IPS DF 19.7 (cell line): ENCODE measurements at places on chromosomes 7 and 10.
A peak's percentile ranks its signal among the peaks of the same experiment; 100 is the strongest.

DNA sequence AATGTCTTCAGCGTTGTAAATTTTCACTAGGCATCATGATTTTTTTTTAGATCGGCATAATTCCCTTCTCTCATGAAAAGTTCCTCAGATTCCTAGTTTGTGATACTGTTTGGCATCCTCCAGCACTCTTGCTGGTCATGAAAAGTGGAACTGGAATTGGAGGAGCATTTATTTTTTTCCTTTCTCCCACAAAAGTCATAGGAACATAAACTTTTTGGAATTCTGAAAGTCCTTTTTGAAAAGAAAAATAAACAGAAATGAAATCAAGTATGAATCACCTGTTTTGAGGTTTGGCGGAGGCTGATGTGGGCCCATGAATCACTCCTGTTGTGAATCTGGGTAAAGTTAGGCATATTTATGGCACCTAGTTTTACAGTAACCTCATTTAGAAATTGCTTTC lies 17.7 kb downstream of the CACNB2 start:
- DNase-seq: no peak

DNA sequence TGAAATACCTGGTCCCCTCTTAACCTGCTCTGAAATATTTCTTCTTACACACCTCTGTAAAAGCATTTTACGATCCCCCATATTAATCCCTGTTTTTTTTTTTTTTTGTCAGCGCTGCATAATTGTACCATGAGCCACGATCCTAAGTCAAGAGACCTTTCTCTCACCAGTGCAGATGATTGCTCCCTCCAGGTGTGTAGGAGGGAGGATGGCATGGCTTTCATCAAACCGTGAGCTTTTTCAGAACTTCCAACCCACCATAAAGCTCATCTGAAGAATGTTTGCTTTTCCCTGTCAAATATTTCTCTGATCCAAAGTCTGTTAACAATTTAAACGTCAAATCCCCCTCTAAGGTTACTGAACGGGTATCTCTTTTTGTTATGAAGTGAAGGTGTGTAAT lies 28.2 kb upstream of the SEPHS1 start:
- no peak for DNase-seq

GRCh38 chr7:83849131-83849530 lies 200.2 kb upstream of the SEMA3E start:
- DNase-seq: no peak

- no peak for DNase-seq
Measured at GRCh38 chr7:41187322-41187721, 515.6 kb downstream of the INHBA start.

DNA sequence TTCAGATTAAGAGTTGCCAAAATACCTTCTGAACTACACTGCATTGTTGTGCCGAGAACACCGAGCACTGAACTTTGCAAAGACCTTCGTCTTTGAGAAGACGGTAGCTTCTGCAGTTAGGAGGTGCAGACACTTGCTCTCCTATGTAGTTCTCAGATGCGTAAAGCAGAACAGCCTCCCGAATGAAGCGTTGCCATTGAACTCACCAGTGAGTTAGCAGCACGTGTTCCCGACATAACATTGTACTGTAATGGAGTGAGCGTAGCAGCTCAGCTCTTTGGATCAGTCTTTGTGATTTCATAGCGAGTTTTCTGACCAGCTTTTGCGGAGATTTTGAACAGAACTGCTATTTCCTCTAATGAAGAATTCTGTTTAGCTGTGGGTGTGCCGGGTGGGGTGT lies 45.0 kb downstream of the DAGLB start:
- DNase-seq: no peak

- DNase-seq: no peak
Measured at GRCh38 chr7:147060070-147060469, 943.5 kb downstream of the CNTNAP2 start.

DNA sequence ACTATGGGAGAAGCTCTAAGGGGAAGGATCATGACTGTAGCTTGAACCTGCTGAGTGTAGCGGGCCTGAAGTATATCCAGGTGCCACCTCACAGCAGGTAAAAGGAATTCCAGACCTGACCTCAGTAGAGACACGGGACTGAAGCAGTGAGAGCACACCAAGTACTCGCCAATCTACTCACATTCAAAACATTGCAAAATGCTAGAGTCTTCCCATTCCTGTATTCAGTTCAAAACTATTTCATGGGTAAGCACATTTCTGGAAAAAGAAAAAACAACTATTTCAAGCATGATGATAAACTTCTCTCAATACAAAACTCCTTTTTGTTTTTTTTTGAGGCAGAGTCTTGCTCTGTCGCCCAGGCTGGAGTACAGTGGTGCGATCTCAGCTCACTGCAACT lies 121.9 kb upstream of the AUTS2 start:
- no peak for DNase-seq

- DNase-seq: no peak
Measured at GRCh38 chr10:112774798-112775197, 175.2 kb upstream of the TCF7L2 start.

- DNase-seq: no peak
Measured at GRCh38 chr10:44102726-44103255, 282.1 kb downstream of the CXCL12 start.

DNA sequence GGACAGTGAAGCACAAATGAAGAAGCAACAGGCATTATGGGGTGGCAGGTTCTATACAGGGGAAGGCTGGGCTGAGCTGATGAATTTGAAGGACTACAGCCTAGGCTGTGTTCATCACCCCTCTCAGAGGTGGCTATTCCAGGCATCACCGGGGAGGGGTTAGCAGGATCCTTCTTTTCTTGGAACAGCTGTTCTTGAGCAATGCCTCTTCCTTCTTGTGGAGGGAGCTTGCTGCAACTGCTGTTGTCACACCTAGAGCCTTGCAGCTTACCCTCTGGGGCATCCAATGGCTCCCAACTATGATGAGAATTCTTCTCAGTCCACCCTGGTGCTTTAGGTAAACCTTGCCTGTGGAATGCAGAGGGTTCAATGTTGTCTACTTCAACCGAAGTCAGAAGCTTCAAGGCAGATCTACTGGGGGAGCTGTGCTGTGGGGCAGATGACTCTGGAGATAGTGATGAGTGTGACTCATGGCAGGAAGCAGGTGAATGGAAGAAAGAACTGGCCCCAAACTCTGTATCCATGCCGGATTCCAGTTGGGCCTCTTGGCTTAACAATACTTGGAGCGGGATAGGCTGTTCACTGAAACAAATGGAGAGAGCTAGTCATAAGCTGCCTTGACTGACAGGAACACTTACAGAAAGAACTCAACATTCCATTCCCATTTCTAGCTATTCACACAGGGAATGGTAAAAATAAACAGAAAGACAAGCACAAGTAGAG lies 21.5 kb upstream of the PPP3CB start:
- DNase-seq: no peak

GRCh38 chr10:81215498-81215897 lies 659.5 kb upstream of the NRG3 start:
- DNase-seq: no peak

- DNase-seq: no peak
Measured at GRCh38 chr10:44882166-44882720, 28.9 kb upstream of the TMEM72 start.

- no peak for DNase-seq
Measured at GRCh38 chr7:112101201-112101846, 104.9 kb downstream of the DOCK4 start.

DNA sequence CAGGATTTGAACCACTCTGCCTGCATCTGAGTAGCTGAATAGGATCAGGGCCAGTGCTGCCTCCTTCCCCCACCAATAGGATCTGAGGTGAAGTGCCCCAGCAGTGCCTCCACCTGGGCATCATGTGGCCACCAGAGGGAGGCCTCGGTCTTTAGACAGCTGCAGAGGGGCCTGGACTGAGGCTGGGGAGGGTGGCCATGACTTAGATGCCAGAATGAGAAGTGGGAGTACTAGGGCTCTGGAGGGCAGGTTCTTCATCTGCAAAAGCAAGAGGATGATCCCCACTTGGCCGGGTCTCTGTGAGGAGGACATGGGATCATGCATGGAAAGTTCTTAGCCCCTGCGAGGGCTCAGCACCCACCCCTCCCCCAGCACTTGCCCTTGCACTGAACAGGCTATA lies 56.9 kb downstream of the NEUROG3 start:
- peak; percentile 52 for DNase-seq

GRCh38 chr10:48406204-48406603 lies 99.7 kb downstream of the MAPK8 start:
- DNase-seq: no peak

- DNase-seq: no peak
Measured at GRCh38 chr10:6738112-6738768, 158.2 kb upstream of the PRKCQ start.

DNA sequence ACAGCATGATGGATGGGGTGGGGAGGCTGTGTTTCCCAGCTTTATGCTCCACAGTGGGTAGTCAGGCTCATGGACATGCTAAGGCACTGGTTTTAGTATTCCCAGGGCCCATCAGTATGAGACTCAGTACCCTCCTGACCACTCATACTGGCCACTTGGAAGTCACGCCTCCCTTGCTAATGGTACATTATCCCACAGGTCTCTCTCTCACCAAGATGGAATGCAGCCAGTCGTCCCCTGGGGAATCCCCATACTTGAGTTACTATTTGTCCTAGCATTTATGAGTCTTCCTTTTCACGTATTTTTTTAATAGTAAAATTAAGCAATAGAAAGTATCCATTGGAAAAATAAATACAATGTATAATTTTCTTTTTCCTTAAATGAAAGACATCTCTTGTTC lies 80.6 kb upstream of the TBX20 start:
- DNase-seq: no peak

GRCh38 chr10:11320809-11321520 lies 290.5 kb downstream of the USP6NL start:
- DNase-seq: no peak

GRCh38 chr7:136530831-136531230 lies 337.6 kb upstream of the CHRM2 start:
- DNase-seq: no peak

DNA sequence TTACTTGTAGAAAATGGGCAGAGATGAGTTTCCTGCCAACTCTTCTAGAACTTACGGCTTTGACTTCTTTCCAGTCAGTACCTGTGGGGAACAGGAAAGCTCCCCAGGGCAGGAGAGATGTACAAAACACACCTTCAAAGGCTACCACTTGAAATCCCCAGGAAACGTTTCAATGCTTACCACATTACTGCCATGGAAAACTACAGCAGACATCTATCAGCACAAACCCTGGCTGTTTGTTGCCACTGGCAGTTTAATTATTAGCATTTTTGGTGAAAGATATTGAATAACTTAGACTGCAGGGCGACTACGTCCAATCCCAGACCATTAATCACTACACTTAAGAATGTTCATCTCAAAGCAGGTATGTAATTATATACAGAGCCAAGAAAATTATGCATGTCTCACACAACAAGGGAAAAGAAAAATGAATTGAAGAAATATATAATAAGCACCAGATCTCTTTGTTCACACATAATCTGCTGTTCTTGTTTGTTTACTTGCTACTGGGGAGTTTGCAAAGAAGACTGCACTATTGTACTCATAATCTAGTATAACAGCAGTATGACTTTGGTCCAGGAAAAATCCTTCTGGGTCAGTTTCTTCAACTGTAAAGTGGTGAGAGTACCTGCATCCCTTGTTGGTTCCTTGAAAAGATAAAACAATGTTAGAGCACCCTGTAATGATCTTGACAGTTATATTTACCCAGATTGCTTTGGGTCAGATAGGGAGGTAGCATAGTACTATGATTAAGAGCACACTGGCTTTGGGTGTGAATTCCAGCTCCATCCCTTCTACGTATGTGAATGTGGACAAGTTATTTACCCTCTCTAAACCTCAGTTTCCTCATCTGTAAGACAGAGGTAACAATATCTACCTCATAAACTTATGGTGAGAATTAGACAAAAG lies 138.3 kb downstream of the DOCK4 start:
- no peak for DNase-seq

GRCh38 chr7:66505009-66505408 lies 123.7 kb upstream of the KCTD7 start:
- no peak for DNase-seq

DNA sequence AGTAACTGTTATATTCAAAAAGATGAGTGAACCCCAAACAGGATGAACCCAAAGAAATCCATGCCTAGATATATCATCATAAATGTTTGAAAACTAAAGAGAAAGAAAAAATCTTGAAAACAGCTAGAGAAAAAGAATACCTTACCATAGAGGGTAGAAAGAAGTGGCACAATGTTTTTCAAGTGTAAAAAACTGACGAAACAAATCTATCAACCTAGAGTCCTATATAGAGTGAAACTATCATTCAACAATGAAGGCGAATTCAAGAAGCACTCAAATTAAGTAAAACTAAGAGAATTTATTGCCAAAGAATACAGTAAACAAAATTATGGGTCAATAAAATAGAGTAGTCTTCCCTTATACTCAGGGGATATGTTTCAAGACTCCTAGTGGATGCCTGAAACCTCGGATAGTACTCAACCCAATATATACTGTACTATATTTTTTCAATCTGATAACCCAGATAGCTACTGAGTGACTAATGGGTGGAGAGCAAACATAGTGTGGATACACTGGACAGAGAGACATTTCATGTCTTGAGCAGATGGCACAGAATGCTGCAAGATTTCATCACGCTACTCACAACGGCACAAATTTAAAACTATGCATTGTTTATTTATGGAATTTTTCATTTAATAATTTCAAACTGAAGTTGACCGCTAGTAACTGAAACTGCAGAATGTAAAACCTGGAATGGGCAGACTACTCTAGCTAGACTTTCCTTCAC lies 52.6 kb upstream of the TMEM106B start:
- DNase-seq: no peak

GRCh38 chr7:140673774-140674155 lies 1.0 kb downstream of the ADCK2 start:
- no peak for DNase-seq

GRCh38 chr10:20407357-20407756 lies 489.8 kb downstream of the NEBL start:
- no peak for DNase-seq

DNA sequence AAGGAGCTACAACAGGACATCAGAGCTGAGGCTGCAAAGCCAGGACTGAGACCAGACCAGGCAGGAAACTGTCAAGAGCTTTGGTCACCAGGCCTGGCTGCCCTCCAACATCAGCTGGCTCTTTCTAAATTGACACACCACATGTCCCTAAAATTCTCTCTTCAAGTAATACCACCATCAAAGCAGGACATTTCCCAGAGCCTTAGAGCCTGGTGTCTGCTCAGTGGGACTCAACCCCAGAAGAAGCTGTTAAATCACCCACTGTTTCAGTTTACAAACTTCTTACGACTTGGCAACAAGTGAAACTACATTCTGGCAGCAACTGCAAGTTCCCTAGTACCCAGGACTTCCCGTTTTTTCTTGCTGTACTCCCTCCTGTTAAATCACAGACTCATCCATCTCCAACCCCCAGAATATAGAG lies 3.8 kb upstream of the IL6 start:
- no peak for DNase-seq

DNA sequence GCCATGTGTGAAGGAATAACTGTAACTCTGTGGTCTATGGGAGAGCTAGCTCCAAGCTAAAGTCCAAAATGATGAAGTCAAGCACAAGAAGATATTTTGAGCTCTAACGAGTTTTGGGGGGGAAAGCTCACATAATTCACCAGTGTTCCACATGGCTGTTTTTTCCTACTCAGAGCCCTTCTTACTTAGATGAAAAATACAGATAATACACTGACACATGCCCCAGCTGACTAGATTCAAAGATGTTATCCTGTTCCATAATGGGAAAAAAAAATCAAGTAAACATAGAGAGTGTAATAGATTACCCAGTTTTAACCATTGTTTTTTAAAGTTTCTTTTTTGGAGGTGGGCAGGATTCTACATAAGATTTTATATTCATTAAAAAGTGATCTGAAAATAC lies 86.6 kb downstream of the PRLHR start:
- no peak for DNase-seq

GRCh38 chr7:101956130-101956529 lies 138.7 kb downstream of the CUX1 start:
- no peak for DNase-seq
